Femur (tissue), 1 donor: ENCODE measurements at places on chromosomes 4 and X.

DNA sequence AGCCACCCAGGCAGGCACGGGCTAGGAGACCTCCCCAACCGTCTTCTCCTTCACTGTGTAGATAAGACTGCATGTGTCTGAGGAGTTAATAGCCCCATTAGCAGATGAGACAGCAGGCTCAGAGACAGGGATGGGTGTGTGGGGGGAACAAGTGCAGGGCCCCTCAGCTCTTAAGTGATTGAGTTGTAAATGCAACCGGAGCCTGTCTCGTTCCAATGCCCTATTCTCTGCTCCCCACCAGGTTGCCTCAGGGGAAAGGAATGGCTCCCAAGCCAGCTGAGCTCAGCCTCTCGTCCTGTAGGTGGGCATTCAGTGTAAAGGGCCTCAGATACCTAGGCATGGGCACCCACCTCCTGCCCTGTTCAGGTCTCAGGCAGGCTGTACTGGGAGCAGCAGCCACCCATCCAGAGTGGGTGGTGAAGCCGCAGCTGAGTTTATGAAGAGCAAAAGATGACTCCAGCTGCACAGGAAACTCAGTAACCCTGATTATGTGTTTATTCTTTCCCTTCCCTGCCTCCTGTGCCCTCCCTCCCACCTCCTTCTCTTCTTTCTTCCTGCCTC, 87.3 kb downstream of the PJA1 start:
- DNase-seq: no peak

DNA sequence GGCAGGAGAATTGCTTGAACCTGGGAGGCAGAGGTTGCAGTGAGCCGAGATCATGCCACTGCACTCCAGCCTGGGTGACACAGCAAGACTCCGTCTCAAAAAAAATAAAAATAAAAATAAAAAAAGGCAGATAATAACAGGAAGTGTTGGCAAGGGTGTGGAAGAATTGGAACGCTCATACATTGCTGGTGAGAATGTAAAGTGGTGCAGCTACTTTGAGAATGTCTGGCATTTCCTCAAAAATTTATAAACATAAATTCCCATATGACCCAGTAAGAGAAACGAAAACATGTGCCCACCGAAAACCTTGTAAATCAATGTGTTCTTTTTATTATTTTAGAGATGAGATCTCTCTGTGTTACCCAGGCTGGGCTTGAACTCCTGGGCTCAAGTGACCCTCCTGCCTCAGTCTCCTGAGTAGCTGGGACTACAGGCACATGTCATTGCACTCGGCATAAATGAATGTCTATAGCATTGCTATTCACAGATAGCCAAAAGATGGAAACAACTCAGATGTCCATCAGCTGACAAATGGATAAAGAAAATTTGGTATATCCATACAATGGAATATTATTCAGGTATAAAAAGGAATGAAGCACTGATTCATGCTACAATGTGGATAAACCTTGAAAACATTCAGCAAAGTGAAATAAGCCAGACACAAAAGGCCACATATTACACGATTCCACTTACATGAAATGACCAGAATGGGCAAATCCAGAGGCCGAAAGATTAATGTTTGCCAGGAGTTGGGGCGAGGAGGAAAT, 63.7 kb upstream of the PLAC1 start:
- DNase-seq: no peak

GRCh38 chrX:32530802-32531403, 680.4 kb downstream of the DMD start:
- no peak for DNase-seq

DNA sequence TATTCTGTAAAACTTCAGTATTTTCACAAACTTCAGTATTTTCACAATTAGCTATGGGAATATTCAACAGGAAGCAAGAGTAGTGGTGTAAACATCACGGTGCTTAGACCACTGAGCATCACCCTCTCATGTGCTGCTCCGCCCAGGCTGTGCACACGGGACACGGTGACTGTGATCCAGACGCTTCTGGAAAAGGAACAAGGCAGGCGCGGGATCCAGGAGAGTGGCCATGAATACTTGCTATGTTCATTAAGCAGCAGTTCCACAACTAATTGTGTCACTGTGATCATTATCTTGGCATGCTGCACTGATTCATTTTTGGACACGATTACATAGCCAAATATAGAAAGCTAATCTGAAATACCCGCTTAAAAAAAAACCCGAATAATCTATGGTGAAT, 19.6 kb upstream of the FAT1 start:
- DNase-seq: peak; percentile 44

DNA sequence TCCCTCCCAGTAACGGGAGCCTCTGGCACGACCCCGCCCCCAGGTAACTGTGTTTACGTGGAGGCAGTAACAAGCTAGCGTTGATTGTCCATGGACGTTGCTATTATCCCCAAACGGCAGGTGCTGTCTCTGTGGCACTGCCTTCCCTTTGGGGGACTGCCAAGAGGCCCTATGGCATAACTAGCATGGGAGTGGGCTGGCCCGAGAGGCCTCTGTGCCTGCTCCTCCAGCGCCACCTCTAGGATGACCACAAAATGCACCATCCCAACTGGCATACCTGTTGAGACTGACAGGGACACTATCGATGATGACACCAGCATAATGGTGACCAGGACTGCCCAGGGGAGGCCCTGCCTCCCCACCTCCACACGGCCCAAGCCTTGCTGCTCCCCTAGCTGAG, 1.5 kb downstream of the SRPK3 start:
- DNase-seq: peak; percentile 61

GRCh38 chr4:145730026-145730425, 50.1 kb downstream of the C4orf51 start:
- no peak for DNase-seq

DNA sequence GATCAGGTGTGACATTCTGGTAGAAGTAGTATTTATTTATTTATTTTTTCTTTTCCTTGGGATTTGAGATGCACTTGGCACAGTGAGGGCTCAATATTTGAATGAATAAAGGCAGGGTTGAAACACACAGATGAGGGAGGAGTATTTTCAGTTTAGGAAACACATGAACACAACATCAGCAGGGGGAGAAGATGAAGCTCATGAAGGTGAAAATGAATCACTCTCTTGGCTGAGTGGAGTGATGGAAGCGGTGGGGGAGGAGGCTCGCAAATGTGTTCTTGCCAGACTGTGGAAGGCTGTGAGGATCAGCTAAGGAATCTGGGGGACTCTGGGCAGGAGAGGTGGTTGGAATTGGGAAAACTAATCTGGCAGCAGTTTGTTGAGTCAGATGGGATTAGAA, 55.3 kb downstream of the ARHGAP10 start:
- no peak for DNase-seq

DNA sequence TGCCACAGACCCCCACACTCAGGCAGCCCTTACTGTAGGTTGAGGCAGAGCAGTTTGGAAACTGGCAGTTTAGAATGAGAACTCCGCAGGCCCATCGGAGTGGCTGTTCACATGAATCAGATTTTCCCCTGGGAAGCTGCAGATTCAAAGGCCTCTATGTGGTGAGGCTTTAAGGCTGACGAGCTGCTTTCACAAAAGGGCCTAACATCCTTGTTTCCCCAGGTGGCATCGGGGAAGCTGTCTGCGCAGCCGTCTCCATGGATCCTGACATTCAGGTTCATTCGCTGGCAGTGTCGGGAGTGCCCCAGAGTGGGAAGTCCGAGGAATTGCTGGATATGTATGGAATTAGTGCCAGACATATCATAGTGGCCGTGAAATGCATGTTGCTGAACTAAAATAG, 33.7 kb downstream of the TKTL1 start:
- no peak for DNase-seq

DNA sequence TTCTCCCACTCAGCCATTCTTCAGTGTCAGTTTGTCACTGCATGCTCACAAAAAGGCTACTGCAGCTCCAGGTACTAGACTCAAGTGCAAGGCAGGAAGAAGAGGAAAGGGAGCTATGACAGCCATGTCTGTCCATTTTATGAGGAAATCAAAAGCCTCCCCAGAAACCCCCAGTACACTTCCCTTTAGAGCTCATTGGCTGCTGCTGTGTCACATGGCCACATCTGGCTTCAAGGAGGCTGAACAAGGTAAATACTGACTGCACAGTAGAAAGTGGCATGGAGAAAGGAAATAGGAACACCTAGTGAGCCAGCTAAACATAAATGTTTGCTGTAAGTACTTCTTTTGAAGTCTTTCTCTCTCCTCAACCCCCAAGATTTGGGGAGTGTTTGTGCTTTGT, 67.2 kb upstream of the FRAS1 start:
- no peak for DNase-seq

DNA sequence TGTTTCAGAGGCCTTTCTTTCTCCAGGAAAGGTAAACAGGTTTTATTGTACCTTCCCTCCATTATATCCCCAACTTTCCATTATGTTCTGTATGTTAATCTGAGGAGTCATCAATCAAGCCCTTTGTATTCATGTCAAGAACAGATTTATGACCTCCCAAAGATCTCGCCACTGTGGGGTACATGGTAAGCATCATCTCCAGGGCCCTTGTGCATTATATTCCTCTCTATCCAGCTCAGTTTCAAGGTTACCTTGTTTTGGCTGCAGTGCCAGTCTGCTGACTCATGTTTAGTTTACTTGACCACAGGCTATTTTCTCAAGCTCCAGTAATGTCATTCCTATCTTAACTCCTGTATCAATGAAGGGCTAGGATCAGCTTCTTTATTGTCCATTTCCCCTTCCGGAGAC, 125.1 kb upstream of the FRMPD4 start:
- DNase-seq: no peak

DNA sequence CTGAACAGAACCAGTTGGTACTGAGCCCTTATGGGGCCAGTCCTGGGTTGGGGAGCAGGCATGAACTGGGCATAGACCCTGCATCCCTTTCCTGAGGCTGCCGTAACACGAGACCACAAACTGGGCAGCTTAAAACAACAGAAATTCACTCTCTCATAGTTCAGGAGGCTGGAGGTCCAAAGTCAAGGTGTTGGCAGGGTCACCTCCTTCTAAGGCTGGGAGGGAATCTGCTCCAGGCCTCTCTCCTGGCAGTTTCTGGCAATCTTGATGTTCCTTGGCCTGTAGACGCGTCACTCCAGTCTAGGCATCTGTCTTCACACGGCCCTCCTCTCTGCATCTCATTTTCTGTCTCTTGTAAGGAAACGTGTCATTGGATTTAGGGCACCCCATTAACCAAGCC, 19.8 kb upstream of the SORCS2 start:
- no peak for DNase-seq

DNA sequence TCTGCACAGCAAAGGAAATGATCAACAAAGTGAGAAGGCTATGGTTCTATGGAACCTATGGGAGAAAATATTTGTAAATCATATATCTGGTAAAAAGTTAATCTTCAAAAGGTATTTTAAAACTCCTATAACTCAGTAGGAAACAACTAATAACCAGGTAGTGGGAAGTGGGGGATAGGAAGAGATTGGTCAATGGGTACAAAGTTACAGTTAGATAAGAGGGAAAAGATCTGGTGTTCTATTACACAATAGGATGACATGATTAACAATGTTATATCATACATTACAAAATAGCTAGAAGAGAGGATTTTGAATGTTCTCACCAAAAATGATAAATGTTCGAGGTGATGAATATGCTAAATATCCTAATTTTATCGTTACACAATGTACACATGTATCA, 46.3 kb downstream of the NDNF start:
- no peak for DNase-seq

- DNase-seq: no peak
Observed at GRCh38 chrX:32501606-32502005, 709.7 kb downstream of the DMD start.

- DNase-seq: no peak
Observed at GRCh38 chrX:104568304-104568915, 2.4 kb downstream of the IL1RAPL2 start.

GRCh38 chr4:161906836-161907589, 256.8 kb downstream of the FSTL5 start:
- DNase-seq: no peak

GRCh38 chrX:156008915-156009314, 11.4 kb downstream of the IL9R start:
- no peak for DNase-seq
